ENCODE measurements at places on chromosomes 5 and 9.

DNA sequence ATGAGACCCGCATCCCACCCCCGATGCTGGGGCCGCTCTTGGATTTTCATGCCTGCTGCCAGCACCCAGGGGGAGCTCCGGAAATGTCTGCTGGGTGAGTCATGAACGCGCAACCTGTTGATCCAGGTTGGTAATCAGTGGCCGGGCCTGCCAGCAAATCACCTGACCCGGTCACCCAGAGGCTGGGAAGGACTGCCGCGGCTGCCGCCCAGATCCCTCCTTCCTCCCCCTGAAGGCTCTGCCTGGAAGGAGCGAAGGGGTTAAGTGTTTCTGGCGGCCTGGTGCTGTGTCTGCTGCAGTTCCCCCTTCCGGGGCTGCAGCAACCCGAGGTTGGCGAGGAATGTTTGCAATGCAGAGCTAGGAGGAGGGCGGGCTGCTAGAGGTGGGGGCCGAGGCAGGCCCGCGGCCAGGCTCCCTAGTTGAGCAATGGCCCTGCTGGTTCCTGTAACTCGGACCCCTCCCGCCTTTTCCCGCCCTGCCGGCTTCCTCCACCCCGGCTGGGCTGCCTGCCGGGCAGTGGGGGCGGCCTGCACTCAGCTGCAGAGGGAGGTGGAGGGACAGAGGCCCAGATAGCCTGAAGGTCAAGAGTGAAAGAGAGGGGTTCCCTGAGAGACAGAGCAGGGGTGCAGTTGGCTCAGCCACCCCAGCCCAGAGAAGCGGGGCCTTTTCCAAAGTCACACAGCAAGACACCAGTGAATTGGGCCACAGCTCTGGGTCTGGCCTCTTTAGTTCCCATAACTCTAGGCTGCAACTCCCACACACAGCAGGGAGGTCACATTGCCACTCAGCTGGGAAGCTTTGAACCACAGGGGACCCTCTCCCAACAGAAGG, 156.3 kb upstream of the IER5L start:
- DNase-seq: no peak

- DNase-seq: no peak
Observed at GRCh38 chr9:126463426-126463825, 136.8 kb downstream of the MVB12B start.

- DNase-seq: no peak
Observed at GRCh38 chr9:33159777-33160127, 7.4 kb downstream of the B4GALT1 start.

DNA sequence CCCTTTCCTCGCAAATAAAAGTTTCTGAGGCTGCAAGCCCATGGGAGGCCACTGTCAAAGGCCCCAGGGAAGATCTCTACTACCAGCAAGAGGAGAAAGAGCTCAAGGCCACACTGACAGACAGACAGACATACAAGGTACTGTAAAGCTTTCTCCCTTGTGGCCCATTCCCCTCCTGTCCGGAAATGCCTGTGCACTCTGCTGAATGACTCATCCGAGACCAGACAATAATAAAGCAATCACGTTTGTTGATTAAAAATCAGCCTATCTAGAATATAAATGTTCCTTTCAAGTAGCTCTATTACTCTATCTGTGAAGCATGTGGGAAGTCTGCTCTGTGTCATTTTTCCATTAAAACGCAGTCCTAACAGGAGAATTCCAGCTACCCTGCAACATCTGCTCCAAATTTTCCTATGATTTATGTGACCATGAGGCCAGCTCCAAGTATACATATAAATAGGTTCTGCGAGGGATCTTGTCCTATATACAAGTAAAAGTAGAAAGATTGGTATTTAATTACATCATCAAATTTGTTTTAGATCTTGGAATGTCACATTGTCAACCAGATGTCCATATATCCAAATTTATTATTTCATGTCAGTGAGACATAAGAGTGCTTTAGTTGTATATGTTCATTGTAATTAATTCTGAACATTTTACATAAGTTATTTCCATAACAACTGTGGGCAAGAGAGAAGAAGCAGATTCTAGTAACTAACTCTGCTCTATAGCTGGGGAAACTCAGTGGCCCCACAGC, 34.7 kb upstream of the TGFBI start:
- DNase-seq: peak; percentile 58

- DNase-seq: peak; percentile 38
Observed at GRCh38 chr5:96629774-96630173, 32.4 kb upstream of the CAST start.

- no peak for DNase-seq
Observed at GRCh38 chr9:22622815-22623214, 176.2 kb downstream of the DMRTA1 start.

GRCh38 chr9:32677931-32678330, 42.5 kb upstream of the TAF1L start:
- no peak for DNase-seq

DNA sequence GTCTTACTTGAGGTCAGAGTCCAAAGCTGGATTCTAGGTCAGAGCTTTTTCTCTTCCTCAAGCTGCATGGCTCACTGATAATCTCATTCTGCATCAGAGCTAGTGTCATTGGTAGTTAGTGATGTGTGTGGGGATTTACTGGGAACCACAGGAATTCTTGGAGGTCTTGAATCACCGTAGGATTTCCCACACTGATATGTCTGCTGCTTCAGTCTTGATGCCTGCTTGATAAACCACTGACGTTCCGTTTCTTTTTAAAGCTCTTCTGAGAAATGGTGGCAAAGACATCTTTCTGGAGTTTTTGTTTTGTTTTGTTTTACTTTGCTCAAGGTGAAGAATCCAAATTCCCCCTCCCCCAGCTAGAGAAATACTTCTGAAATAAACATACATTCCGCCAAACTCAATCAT, 1.2 kb upstream of the GARIN3 start:
- DNase-seq: no peak

DNA sequence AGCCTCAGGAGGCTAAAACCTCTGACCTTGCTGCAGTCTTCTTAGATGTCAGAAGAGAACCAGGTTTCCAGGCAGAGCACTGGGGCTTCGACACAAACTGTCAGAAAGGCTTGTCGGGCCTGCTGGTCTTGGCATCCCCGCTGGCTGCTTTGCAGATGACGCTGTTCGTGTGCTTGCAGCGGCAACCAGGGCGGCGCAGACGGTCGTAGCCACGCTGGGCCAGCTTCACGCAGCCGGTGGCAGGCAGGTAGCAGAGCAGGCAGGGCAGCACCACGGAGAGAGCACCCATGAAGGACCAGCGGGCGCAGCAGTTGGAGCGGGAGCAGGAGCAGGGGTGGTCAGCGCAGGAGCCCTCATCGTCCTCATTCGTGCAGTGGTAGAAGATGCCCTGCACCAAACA, 10.7 kb downstream of the SPRY4 start:
- no peak for DNase-seq

GRCh38 chr9:116837018-116837989, 150.2 kb downstream of the TRIM32 start:
- DNase-seq: no peak

- no peak for DNase-seq
Observed at GRCh38 chr9:35859310-35859989, 10.8 kb downstream of the OR13J1 start.

- DNase-seq: no peak
Observed at GRCh38 chr9:91711755-91712601, 238.1 kb downstream of the ROR2 start.

DNA sequence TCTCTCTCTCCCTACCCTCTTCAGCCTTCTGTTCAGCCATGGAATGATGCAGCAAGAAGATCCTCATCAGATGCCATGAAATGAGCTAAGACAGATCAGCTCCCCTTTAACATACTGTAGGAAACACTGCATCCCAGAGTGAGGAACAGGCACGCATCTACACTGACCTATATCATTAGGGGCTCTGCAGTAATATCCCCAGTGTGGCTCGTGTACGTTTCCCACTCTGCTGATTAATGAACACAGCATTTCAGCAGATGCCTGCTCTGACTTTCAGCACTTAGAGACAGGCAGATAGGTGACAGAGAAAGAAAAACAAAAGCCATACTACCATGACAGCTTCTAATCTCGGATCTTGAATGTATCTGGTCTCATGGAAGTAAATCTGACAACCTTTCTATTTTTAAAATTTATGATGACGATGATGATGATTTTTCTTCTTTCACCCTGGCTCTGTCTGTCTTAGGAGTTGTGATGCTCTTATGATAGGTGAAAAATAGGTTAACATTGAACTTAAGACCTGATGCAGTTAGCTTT, 750.3 kb downstream of the CDH12 start:
- no peak for DNase-seq

DNA sequence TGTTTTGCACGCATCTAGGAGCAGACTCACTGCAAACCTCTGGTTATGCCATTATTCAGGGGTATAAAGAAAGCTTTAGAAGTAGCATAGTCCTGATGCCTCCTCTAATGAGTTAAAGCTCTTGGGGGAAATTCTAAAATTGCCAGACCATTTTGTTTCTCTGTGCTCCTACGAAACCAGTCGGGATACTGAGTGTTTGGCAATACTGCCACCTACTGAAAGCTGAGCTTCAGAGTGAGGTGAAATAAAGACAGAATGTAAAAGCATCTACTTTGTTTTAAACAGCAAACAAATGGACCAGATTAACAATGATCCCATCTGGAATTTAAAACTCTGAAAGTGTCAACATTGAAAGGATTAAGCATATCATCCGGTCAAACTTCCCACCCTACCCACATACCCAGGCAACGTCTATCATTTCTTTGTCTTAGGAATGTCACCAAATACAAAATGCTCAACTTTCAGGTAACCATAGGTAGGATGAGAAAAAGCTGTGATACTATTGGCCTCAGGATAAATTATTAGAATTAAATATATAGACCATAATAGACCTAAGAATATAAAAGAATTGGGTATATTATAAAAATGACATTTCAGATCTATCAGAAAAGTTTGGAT, 77.8 kb upstream of the SHISAL2B start:
- DNase-seq: peak; percentile 56

DNA sequence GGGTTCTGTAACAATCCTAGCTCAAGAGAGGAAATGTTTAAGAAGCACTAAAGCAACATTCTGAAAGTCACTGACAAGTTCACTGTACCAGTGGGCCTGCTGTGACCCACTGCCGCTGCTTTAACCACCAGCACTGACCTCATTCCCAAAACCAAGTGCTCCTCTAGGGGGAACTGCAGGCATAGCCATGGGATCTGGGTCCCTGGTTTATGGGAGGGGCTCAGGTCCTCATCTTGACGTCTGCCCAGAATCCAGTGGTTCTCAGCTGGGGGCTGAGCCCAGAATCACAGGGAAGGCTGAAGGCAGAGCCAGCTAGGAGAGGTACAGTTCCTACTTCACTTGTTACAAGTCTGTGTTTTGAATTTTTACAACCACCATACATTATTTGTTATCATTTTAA, 36.1 kb upstream of the SLC2A8 start:
- DNase-seq: no peak

GRCh38 chr5:159601216-159601615, 270.9 kb upstream of the IL12B start:
- no peak for DNase-seq

GRCh38 chr5:36253575-36253974, 11.8 kb upstream of the NADK2 start:
- no peak for DNase-seq

DNA sequence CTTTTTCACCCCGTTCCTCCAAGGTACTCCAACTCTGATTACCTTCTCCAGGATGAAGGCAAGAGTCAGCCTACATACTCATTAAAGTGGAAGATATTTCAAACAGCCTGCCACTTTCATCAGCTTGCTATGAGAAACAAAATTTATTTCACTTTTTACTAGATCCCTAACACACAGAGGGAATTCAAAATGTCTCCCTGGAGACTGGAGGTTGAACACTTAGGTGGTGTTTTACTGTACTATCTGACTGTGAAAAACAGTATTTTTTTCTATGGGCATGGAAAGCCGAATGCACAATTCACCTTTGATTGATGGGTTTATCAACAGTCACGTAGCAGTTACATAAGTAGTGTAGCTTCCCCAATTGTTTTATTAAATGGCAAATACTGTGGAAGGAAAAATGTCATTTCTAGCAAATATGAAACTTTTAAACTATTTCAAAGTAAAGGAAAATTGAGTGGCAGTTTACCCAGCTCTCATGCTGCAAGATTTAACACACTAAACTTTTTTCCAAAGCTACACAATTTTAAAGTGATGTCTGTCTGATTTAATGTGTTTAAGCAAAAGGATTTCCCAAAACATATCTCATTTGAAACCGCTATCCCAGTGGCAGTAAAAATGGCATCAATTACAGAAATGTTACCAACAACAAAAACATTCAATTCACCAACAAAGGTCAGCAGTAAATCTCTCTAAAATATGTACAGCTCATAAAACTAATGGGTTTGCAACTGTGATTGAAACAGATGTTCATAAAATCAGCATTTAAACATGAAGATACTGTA, 125.0 kb upstream of the TLE4 start:
- no peak for DNase-seq

GRCh38 chr5:81895307-81895706, 76.5 kb upstream of the ATG10 start:
- no peak for DNase-seq

GRCh38 chr9:79651251-79651795, 79.6 kb downstream of the TLE4 start:
- DNase-seq: no peak

DNA sequence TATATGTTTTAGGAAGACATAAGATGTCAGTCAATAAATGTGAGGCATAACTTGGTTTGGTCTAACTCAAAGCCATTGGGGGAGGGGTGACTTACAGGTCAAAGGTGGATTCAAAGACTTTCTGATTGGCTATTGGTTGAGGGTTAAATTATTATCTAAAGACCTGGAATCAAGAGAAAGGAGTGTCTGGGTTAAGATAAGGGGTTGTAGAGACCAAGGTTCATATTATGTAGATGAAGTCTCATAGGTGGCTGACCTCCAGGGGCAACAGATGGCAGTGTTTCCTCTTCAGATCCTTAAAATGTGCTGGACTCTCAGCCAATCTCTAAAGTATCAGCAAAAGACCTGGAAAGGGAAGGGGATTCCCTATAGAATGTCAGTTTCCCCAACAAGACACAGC, 51.3 kb upstream of the MINAR2 start:
- no peak for DNase-seq

DNA sequence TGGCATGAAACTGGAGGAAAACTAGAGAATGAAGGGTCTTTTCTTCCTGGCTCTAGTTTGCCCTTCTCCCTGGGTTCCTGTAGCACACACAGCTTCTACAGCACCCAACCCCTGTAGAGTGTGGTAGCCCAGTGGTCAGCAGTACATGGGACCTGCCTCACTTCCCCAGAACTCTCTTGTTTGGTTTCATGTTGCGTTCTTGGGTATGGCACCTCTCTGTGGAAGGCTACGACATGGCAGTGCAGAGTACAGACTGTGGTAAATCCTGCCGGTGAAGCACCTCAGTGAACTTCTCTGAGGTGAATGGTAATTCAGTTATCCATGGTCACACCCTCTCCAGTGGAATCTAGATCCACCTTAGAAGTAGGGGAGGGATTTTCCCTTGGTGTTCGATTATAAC, 105.5 kb downstream of the TLR4 start:
- DNase-seq: no peak

GRCh38 chr5:131981516-131981915, 29.9 kb downstream of the ACSL6 start:
- DNase-seq: no peak

GRCh38 chr5:111859533-111860270, 102.7 kb upstream of the NREP start:
- DNase-seq: no peak

GRCh38 chr9:121650217-121651007, 1.0 kb upstream of the DAB2IP start:
- DNase-seq: peak; percentile 60
